Cerebellar nuclear complex (tissue), 1 donor: ENCODE measurements at places on chromosomes 12 and 14.

DNA sequence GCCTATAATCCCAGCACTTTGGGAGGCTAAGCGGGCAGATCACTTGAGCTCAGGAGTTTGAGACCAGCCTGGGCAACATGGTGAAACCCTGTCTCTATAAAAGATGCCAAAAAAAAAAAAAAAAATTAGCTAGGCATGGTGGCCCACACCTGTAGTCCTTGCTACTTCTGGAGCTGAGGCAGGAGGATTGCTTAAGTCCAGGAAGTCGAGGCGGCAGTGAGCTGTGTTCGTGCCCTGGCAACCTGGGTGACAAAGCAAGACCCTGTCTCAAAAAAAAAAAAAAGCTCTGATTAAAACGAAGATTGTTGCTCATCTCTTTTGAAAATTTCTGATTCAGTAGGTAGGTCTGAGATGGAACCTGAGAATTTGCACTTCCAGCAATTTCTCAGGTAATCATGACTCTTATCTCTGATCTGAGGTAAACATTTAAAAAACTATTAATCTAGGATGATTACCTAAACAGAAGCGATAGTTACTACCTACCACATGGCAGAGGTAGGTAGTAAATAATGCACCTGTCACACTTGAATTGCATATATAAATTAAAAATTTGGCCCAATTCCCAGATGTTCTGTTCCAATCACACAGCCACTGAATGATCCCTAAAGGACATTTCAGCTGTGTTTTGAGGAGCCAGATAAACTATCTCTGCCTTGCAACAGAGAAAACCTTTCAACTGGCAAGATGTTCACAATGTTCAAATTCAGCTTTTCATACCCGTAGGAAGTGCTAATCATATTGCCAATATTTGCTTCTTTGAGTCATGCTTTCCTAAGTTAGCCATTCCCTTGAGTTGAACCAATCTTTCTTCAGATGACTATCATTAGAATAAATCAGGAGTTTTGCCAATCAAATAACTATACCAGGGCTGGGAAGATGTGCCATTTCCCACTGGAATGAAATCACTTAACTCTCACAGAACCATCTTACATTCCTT is 4.2 kb upstream of the TEP1 start:
- DNase-seq: no peak

DNA sequence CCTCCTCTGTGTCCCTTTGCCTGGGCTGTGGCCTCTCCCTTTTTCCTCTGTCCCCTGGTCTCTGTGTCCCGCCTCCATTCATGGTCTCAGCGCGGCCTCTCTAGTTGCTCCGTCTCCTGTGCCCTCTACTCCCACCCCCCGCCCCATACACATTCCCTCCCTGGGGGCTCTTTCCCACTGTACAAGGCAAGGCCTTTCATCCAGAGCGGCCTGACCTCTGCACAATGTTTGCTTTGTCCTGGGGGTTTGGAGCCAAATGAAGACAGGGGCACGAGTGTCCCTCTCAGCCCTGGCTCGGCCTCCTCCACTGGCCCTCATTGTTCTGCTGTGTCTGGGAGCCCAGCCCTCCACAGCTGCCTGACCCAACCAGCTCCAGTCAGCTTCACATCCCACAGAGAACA is 678.6 kb downstream of the BCL11B start:
- no peak for DNase-seq

- DNase-seq: no peak
These were observed 10.9 kb downstream of the NAA25 start for GRCh38 chr12:112097641-112098040.

- no peak for DNase-seq
These were observed 73.8 kb downstream of the RASSF8 start for GRCh38 chr12:26032290-26032689.

DNA sequence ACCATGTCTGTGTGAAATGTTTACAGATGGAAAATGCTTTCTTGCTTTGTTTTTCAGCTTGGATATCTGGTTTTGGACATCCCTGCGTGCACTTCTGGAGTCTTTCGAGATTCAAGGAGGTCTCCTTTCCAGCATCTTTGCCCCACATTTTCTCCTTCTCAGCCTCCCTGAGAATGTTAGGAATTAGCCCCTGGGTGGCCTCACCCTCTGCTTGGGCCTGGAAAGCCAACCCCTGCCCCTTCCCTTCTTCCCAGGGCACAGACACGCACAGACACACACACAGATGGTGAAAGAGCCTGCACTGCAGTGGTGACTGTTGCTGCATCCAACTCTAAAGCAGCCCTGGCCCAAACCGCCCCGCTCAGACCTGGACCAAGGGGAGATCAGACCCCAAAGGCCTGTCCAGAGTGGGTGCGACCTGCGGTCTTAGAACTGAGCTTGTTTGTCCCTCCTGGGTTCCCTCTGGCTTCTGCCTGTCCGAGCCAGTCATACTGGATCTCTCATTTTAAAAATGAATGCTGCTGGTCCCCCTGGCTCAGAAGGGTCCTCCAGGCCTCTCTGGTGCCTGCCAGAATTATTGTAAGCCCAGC is 8.7 kb upstream of the NCOR2 start:
- DNase-seq: no peak
